ENCODE measurements at places on chromosomes 5 and 9. TPM values are rescaled to one million over a fixed set of nuclear protein-coding genes. Genes with fewer than 3 reads are reported as not detected.

The PAIP1 gene
- 62.6 TPM for total RNA-seq

The SPATA31E1 gene
- not detected for total RNA-seq

The AQP7 gene
- total RNA-seq = 1.6 TPM

The NR6A1 gene
- 0.45 TPM for total RNA-seq

The SV2C gene
- total RNA-seq = not detected

The SPATA31D4 gene
- total RNA-seq = not detected

Data from smooth muscle cell of the coronary artery (primary cell).